Activated CD4-positive, alpha-beta memory T cell treated with anti-CD3 and anti-CD28 coated beads, Interleukin-2, amount 10 ng/mL, durations not matched to agents 7 days and 5 days (primary cell): ENCODE measurements at places on chromosomes 2 and 18. TPM values are rescaled to one million over a fixed set of nuclear protein-coding genes. Genes with fewer than 3 reads are reported as not detected.

PRADC1 gene
- 10.1 TPM for total RNA-seq

ANKRD62 gene
- total RNA-seq = not detected

GRCh38 chr2:205267323-205267722, 415.0 kb upstream of the NRP2 start:
- peaks cover 3% of the 10 kb centered on the region for H3K27me3 ChIP-seq
- DNase-seq = no peak
- no peak overlapping the region for H3K4me3 ChIP-seq
- no peak overlapping the region for H3K27ac ChIP-seq

- peak overlapping the region; percentile 24 for H3K27ac ChIP-seq
- DNase-seq = no peak
- peaks cover 17% of the 10 kb centered on the region for H3K4me1 ChIP-seq
- no peaks in the 10 kb centered on the region for H3K27me3 ChIP-seq
- no peaks in the 10 kb centered on the region for H3K36me3 ChIP-seq
These were observed 5.2 kb upstream of the GPD2 start for GRCh38 chr2:156430980-156431358.

DNA sequence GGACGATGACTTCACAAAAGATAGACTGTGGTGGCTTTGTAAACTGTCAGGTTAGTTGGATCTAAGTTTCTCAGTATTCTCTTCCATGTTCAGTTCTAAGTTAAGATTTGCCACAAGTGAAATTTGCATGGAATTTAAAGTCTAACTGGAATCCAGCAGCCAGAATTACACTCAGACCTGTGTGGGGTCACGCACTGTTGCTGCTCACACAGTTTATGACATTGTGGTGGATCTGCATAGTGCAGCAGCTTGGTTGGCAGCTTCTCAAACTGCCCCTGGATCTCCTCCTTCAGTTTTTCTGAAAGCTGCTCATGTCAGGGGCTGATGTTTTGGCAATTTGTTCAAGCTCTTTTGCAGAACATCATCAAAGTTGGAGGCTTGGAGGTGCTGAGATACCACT, 228.1 kb upstream of the KCNJ3 start:
- no peak overlapping the region for H3K4me3 ChIP-seq
- no peak for DNase-seq
- no peak overlapping the region for H3K27ac ChIP-seq

GRCh38 chr18:12741351-12741750, 38.5 kb downstream of the PSMG2 start:
- DNase-seq = no peak
- no peak overlapping the region for H3K4me3 ChIP-seq
- no peaks in the 10 kb centered on the region for H3K27me3 ChIP-seq
- no peaks in the 10 kb centered on the region for H3K4me1 ChIP-seq
- H3K27ac ChIP-seq = no peak overlapping the region

- no peak for DNase-seq
- peaks cover 17% of the 10 kb centered on the region for H3K36me3 ChIP-seq
- H3K4me3 ChIP-seq = peak overlapping the region; percentile 59
- H3K27ac ChIP-seq = peak overlapping the region; percentile 81
- H3K4me1 ChIP-seq = peaks cover 82% of the 10 kb centered on the region
These were observed 60.9 kb downstream of the LDLRAD4 start for GRCh38 chr18:13279181-13280069.

UBE2E3 gene
- 42.5 TPM for total RNA-seq

DNA sequence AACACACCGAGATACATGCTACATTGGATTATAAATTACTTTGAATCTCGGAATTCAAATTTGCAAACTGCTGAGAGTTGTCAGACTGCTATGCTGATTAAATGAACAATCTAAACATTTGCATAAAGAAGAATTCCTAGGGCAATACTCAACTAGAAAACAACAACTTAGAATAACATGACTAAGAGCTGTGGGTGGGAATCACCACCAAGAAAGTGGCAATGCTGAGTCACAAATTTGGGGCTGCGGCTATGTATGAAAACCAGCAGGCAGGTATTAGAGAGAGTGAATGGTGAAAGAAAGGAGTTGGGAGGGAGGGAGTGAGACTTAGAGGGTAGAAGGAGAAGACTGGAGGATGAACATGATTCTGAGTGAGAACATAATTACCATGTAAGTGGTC, 559.5 kb downstream of the PIK3C3 start:
- no peak overlapping the region for H3K27ac ChIP-seq
- H3K36me3 ChIP-seq = no peaks in the 10 kb centered on the region
- no peak overlapping the region for H3K4me3 ChIP-seq
- no peak for DNase-seq
- no peaks in the 10 kb centered on the region for H3K27me3 ChIP-seq
- no peaks in the 10 kb centered on the region for H3K4me1 ChIP-seq

ATP6V1C2 gene
- total RNA-seq = not detected

DIPK1C gene
- not detected for total RNA-seq

GRCh38 chr2:24024018-24024417, 14.1 kb downstream of the MFSD2B start:
- no peak for DNase-seq
- H3K4me3 ChIP-seq = no peak overlapping the region
- no peaks in the 10 kb centered on the region for H3K4me1 ChIP-seq
- peaks cover 19% of the 10 kb centered on the region for H3K36me3 ChIP-seq
- no peaks in the 10 kb centered on the region for H3K27me3 ChIP-seq
- H3K27ac ChIP-seq = no peak overlapping the region
